NCI-H1930 (cell line): ENCODE measurements at places on chromosomes 4 and X.

DNA sequence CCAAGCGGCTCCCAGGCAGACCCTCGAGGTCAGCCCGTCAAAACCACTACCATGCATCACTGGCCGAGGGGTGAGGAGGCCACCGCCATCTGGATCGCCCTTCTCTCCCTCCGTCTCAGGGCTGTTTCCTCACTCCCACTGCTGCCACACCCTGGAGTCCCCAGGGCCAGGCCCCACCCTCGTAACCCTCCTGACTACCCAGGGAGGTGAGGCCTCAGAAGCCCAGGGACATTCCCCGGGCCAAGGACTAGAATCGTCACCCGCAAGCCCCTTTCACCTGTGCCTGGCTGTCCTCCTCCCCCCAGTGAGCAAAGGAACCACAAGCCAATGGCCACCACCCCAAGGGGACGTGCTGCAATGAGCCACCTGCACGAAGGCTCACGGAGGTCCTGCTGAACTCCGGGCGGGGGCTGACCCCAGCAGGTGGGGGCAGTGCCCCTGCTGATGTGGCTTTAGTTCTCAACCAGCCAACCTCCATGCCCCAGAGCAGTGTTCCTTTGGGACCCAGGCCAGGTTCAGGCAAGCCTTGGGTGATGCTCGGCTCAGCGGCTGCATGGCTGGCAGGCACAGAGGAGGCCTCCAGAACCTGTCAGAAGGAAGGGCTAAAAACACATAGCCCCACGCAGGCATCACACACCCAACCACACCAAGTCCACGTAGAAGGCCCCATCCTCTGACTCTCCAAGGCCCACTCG lies 23.8 kb downstream of the PPP2R2C start:
- DNase-seq = no peak

DNA sequence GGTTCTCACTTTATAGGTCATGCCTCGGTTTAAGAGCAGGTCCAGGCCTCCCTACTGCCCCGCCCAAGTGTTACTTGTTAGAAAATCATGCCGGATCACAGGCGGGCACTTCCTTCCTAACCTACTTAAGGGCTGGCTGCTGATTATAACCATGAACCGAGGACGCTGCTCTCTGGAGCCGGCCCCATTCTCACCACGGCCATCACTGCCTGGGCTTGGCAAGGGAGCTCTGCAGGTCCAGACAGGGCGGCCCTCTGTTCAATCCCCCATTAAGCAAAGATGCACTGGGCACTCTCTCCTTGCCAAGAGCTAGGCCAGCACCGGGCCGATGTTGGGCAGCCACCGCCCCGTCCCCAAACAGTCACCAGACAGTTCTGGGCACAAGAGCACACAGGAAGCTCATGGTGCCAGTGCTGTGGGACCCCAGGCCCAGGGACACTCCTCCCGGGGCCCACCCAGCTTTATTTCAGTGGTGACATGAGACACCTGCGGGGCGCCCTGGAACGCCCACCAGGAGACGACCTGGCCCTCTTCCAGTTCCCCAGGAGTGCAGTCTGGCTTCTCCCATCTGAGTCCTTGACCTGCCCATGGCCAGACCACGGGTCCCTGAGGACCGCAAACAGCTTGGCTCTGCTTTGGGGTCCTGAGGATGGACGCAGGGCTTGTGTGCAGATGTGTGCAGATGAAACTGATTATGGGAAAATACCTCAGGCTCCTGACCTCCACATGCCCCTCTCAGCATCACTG lies 44.0 kb downstream of the ABLIM2 start:
- DNase-seq = no peak

DNA sequence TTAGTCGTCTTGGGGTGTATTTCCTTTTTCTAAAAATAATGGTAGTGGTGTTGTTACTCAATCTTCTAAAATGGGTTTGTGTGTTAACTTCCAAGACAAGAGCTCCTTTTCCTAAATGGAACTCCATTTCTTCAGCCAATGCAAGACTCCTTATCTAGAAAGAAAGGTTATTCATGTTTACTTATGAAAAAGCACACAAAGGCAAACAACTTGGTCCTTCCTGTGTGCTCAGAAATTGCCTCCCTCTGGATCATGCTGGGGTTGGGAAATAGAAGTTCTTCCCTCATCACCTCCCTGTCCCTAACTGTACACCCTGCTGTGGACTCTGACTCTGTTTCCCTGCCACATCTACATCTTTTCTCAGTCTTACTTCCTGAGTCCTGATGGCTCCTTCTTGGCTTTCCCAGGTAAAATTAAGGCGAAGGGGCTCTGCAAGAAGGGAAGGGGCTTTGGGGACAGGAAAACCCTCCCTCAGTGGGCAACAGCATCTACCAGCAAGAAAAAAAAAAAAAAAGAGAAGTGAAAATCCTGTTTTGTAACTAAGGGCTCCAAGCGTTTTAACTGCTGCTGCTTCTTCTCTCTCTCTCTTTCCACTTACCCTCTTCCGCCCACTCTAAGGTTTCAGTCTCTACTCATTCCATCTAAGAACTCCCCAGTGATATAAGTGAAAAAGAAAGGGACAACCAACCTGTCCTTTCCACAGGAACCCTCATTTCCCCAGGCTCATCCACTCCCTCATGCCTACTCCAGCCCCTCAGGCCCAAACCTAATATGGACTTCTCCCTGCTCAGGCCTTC lies 19.8 kb upstream of the TASL start:
- DNase-seq = no peak

DNA sequence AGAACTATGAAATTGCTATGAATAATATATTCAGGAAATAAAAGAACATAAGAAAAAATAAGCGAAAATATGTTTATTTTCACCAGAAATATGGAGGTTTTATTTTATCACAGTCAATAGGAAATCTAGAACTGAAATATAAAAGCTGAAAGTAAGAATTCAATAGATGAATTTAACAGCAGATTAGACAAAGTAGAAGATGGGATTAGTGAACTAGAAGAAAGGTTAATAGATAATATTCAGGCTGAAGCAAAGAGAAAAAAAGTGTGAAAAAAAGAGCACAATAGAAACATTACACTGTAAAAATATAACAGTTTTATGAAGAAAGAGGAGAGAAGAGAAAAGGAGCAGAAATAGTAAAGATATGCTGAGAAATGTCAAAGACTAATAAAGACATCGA lies 1152.1 kb downstream of the FAT4 start:
- DNase-seq = no peak

DNA sequence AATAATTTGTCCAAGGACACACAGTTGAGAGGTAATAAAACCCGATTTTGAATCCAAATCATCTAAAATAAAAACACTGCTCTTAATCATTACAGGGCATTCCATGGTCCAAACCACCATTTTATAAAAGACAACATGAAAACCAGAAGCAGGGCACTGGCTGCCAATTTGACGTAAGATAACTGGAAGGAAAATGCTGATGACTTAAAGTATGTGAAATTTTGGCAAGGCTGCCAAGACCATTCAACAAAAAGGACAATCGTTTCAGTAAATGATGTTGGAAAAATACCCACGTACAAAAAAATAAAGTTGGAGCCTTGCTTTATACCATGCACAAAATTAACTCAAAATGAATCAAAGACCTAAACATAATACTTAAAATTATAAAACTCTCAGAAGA lies 344.4 kb downstream of the RAPGEF2 start:
- DNase-seq = no peak

DNA sequence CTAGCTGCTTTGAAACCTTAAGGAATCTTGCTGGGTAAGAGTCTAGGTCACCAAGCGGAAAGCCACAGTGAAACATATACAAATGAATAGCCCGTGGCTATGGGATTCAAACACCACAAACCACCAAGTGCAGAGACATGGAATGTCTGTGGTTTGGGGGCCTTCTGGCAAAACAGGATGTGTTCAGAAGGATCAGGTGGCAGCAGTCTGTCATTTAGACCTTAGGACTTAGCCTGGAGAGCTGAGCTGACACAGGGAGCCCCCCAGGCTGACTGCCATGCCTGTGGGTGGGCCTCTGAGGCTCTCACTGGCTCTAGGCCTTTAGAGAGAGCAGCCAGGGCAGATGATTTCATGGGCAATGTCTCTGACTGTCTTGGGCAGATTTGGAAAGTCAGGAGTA lies 225.6 kb downstream of the FBXW7 start:
- DNase-seq = no peak

- DNase-seq = no peak
Measured at GRCh38 chrX:155435744-155436112, 22.7 kb downstream of the F8A3 start.

DNA sequence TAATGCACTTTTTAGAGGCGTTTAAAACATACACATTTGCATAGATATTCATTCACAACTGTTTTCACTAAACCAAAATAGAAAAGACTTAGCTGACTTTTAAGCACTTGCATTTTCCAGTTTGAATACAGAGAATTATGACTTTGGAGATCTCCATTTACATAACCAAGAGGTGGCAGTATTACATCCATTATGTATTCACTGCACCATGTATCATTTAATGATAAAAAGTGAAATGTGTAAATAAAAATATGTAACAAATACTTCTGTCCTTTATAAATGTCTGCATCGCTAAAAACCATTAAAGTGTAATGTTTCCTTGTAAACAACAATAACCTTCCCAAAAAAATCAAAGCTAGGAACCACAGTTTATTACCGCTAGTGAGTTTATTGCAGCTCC lies 413.2 kb downstream of the FGF13 start:
- DNase-seq = peak; percentile 11

- DNase-seq = no peak
Measured at GRCh38 chr4:141686146-141686775, 49.9 kb downstream of the IL15 start.

- DNase-seq = no peak
Measured at GRCh38 chrX:13927175-13927574, 102.5 kb downstream of the GEMIN8 start.

DNA sequence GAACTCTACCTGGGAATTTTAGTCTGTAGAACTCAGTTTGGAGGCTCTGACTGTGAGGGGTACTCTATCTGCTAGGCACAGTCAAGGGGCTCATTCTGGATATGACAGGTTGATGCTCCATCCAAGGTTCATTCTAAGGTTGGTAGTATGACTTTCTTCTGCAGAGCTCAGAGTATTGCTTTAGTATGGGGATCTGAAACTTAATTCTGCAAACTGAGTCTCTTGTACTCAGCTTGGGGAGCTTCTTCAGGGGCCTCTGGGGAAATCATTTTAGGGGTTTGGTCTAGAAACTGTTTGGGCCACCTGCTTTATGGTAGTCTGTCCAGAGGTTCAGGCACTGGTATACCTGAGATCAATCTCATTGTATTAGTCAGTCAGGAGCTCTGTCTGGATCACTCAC lies 9.7 kb upstream of the TSR2 start:
- no peak for DNase-seq

DNA sequence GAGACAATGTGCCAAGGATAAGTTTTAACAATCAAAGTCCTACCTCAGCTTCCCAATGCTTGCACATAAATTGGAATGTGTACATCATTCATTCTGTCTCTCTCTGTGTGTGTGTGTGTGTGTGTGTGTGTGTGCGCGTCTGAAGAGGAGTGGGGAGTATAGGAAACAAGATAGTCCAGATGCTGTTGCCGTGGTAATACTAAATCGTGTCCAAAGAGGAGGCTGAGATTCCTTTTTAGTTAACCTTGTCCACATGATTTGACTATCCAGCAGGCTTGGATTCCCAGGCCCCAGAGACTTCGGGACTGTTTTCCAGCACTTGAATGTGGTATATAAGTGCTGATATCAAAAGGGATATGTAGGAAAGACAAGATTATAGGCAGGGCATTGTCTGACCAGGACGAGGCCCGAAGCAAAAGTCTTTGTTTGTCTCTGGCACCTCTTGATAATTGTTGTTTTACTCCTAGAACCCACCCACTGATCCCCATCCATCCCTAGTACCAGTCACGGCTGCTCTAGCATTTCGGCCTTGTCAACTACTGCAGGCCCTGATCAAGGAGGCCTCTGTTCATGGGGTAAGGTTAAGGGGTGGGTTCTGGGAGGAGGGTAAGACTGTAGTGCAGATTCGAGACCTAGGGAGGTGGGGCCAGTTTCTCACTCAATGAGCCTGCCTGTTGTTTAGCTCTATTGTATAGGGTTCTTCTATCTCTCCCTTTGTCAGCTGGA lies 3.9 kb downstream of the PLP1 start:
- no peak for DNase-seq

GRCh38 chrX:130606425-130606824 lies 204.6 kb downstream of the RBMX2 start:
- DNase-seq = no peak

GRCh38 chr4:15344041-15344440 lies 83.8 kb upstream of the C1QTNF7 start:
- no peak for DNase-seq

DNA sequence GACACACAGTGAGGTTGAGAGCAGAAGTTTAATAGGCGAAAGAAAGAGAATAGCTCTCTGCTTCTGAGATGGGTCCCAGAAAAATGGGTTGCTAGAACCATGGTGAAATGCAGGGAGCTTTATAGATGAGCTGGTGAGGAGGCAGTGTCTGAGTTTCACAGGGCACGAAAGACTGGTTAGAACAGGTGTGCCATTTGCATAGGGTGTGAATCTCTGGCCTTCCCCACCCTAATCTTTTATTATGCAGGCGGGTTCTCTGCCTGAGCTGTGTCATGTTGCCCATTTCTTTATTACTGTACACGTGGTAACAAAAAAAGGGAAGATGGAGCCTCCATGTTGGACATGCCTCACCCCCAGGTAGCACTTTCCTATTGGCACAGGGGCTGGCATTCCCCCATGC lies 39.1 kb downstream of the FUNDC1 start:
- DNase-seq = no peak

GRCh38 chrX:23334521-23334847 lies 165 bp upstream of the PTCHD1 start:
- no peak for DNase-seq

- no peak for DNase-seq
Measured at GRCh38 chr4:141860974-141861373, 224.6 kb downstream of the IL15 start.

DNA sequence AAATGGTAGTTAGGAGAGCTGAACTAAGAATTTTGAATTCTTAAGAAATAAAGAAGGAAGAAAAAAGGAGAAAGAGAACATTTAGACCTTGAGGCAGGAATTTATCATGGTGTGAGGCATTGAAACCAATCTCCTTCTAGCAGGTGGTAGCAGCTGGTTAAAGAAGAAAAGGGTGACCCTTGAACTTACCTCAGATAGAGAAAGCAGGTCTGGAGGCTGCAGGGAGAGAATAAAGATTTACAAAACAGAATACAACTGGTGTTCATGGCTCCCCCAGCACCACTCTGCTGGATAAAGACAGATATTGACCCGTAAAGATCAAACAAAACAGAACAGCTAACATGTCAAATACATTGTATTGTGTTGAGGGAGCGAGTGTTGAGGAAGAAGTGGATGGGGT lies 56.0 kb downstream of the NCAPG start:
- DNase-seq = no peak

DNA sequence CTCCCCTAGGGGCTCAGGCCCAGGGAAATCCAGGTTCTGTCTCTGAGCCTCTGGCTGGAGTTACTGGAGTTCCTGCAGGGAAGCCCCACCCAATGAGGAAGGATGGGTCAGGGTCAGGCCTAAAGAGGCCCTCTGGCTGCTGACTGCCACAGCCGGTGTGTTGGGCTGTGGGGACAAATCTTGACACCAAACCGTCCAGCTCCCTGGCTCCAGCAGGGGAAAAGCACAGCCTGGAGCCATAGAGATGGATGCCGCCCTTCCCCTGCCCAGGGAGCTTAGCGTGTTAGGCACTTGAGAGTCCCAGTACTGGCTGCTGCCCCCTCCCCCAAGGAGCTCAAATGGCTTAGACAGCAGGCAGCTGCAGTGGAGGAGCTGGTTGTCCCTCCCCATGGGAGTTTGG lies 321.3 kb upstream of the LCORL start:
- DNase-seq = no peak

GRCh38 chr4:41418444-41418843 lies 119.5 kb upstream of the LIMCH1 start:
- DNase-seq = no peak

- no peak for DNase-seq
Measured at GRCh38 chr4:172657081-172657480, 511.5 kb upstream of the GALNT7 start.

- DNase-seq = no peak
Measured at GRCh38 chr4:100360211-100360610, 157.6 kb downstream of the EMCN start.
